Suppressor macrophage (primary cell): ENCODE measurements at places on chromosomes 7 and 10.

DNA sequence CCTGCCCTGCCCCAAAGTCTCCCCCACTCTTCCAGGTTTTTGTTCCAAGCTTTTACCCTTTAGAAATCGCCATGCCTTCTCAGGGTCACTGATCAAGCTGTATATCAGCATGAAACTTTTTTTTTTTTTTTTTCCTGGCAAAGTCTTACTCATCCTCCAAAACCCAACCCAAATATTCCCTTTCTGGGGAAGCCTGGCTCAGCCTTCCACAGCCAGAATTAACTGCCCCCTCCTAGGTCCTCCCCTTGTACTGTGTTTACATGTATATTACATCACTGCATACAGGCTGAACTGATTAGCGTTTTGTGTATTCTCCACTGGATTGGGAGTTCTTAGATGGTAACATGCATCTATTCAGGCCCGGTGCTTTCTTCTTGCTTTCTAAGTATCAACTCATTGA lies 4.6 kb upstream of the NOBOX start:
- DNase-seq = no peak

DNA sequence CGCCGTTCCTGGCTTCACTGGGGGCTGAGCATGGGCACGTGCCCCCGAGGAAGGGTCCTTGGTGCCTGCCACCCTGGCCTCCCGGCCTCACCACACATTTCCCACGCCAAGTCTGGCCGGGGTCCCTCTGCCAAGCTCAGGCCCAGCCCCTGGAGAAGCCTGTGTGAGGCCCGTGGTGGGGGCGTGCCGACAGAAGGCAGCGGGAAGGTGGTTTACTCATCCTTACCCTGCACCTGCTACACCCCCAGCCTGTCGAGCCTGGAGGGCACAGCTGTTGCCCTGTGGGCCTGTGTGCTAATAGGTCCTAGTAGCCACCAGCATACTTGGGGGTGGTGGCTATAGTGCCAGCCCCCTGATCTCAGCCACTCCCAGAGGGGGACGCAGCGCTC lies 46.7 kb downstream of the NKX6-2 start:
- no peak for DNase-seq

GRCh38 chr7:139732471-139733167 lies 45.2 kb downstream of the HIPK2 start:
- DNase-seq = no peak

GRCh38 chr10:120710076-120710475 lies 141.1 kb upstream of the WDR11 start:
- DNase-seq = peak; percentile 64

GRCh38 chr10:17181110-17181509 lies 20.4 kb downstream of the TRDMT1 start:
- DNase-seq = no peak
